Progenitor cell of endocrine pancreas (in vitro differentiated cells): ENCODE measurements at places on chromosomes 13 and 19. TPM values are rescaled to one million over a fixed set of nuclear protein-coding genes. Genes with fewer than 3 reads are reported as not detected.

DNA sequence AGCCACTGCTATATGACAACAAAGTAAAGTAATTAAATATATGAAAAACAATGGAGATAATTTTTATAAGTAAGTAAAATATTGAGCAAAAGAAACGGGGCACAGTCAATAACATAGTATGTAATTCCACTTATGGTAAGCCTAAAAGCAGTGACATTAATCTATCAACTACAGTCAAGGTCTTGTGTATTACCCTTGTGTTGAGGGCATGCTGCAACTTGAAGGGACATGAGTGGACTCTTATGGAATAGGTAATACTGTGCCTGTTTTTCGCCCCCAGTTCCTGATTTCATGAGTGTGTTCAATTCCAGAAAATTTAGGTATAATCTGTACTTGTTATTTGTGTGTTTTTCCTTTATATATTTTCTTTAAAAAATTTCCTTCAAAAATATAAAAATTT is 201.3 kb upstream of the SLITRK6 start:
- H3K27me3 ChIP-seq, result no peaks in the 10 kb centered on the region
- no peak for DNase-seq

DNA sequence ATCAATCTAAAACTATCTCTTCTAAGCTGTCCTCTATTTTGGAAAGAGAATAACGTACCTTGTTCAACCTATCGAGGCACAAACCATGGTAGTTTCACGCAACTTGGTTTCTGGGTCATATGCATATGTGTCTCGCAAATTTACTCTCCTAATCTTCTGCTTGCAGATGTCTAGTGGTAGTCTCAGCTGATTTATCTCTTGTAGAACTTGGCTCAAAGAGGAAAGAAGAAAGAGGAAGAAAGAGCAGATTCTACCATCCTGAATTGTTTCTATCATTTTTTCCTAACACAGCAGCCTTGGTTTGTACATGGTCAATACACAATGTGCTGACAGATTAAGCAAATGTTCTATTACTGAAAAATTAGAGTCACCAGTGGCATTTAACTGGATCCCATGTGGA is 282.3 kb downstream of the SPRY2 start:
- H3K27me3 ChIP-seq, result no peaks in the 10 kb centered on the region
- DNase-seq, result no peak
- H3K4me3 ChIP-seq, result no peak overlapping the region
- H3K27ac ChIP-seq, result no peak overlapping the region
- peaks cover 6% of the 10 kb centered on the region for H3K36me3 ChIP-seq

GRCh38 chr19:43422000-43422688 is 7.5 kb downstream of the TEX101 start:
- no peaks in the 10 kb centered on the region for H3K27me3 ChIP-seq
- H3K36me3 ChIP-seq, result no peaks in the 10 kb centered on the region
- no peak for DNase-seq
- no peaks in the 10 kb centered on the region for H3K4me1 ChIP-seq
- no peak overlapping the region for H3K4me3 ChIP-seq
- no peak overlapping the region for H3K27ac ChIP-seq

- peak overlapping the region; percentile 8 for H3K27ac ChIP-seq
- H3K4me3 ChIP-seq, result no peak overlapping the region
- no peak for DNase-seq
- no peaks in the 10 kb centered on the region for H3K27me3 ChIP-seq
- peaks cover 32% of the 10 kb centered on the region for H3K4me1 ChIP-seq
- peaks cover 16% of the 10 kb centered on the region for H3K36me3 ChIP-seq
Observed at GRCh38 chr19:46606019-46606418, 4.9 kb downstream of the CALM3 start.

DNA sequence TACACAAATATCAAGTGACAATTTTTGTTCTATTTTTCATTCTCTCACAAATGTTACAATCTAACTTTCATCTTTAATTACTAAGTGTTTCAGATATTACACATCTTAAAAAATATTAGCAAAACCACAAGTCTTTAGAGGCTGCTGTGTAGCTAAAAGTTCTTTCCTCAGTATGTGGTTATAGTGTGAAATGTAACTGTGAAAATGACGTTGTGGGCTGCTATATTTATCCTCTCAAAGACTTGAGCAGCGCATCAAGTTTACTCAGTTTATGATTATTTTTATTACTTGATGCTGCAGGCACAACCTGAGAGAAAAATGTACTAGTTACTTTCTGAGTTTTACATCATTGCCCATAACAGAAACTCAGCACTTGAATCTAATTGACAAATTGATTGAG is 2860.6 kb upstream of the PCDH20 start:
- no peaks in the 10 kb centered on the region for H3K4me1 ChIP-seq
- no peak overlapping the region for H3K27ac ChIP-seq
- H3K27me3 ChIP-seq, result no peaks in the 10 kb centered on the region
- no peak overlapping the region for H3K4me3 ChIP-seq

DNA sequence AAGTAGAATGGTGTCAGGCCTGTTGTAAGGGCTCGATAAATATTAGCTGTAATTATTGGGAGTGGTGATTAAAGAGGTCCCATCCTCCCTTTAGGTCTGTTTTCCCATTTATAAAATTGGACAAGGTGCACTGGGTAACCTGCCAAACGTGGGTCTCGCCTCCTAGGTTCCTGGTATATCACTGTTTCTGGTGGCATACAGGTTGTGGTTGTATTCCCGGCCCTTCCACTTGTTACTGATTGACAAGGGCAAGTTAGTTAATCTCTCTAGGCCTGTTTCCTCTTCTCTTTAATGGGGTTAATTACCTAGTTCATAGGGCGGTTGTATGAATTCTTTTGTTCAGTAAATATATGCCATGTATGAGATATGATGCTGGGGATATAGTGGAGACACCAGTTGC is 1.5 kb downstream of the PPP2R1A start:
- no peak for DNase-seq
- H3K4me1 ChIP-seq, result peaks cover 31% of the 10 kb centered on the region
- H3K36me3 ChIP-seq, result peaks cover 14% of the 10 kb centered on the region
- peak overlapping the region; percentile 94 for H3K4me3 ChIP-seq
- no peaks in the 10 kb centered on the region for H3K27me3 ChIP-seq
- peak overlapping the region; percentile 100 for H3K27ac ChIP-seq

DNA sequence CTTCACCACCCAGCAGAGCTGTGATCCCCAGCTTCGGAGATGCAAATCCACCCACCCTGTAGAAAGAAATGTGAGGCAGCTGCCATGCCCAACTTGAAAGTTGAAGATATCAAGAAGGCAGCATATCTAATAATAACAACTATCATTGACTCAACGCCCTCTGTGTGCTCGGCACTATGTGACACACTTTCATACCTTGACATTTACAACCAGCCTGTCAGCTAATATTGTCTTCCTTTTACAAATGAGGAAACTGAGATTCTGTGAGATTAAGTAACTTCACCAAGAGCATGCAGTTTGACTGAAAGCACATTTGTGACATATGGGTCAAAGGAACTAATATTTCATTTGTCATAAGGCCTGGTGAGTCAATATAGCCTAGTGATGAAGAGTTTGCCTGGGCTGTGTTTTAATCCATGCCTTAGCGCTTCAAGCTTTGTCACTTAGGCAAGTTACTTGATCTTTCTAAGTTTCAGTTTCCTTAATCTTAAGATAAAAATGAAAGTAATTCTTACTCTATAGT is 137.0 kb downstream of the FLT1 start:
- H3K36me3 ChIP-seq, result no peaks in the 10 kb centered on the region
- peaks cover 8% of the 10 kb centered on the region for H3K27me3 ChIP-seq
- peaks cover 14% of the 10 kb centered on the region for H3K4me1 ChIP-seq
- no peak for DNase-seq
- H3K4me3 ChIP-seq, result no peak overlapping the region

- no peak for DNase-seq
- H3K4me1 ChIP-seq, result peaks cover 6% of the 10 kb centered on the region
- H3K27me3 ChIP-seq, result peaks cover 16% of the 10 kb centered on the region
- H3K27ac ChIP-seq, result no peak overlapping the region
- no peak overlapping the region for H3K4me3 ChIP-seq
- H3K36me3 ChIP-seq, result no peaks in the 10 kb centered on the region
Observed at GRCh38 chr19:23716792-23717191, 29.8 kb upstream of the ZNF675 start.

Gene ZNF558
- 52.6 and 54.0 TPM in 2 replicates for total RNA-seq

Gene PNMA8A
- 27.5 and 28.1 TPM in 2 replicates for total RNA-seq

Gene URI1
- 56.3 and 58.4 TPM in 2 replicates for total RNA-seq
